ENCODE measurements at places on chromosomes 1 and 21. TPM values are rescaled to one million over a fixed set of nuclear protein-coding genes. Genes with fewer than 3 reads are reported as not detected.

EFNA3 gene
- 1.1 TPM for polyA plus RNA-seq

SLC6A9 gene
- polyA plus RNA-seq = 1.0 TPM

MX1 gene
- polyA plus RNA-seq = 12.7 TPM

RHD gene
- 0.16 TPM for polyA plus RNA-seq

GJA5 gene
- polyA plus RNA-seq = 57.1 TPM

KLHDC9 gene
- polyA plus RNA-seq = 5.1 TPM

C1QB gene
- polyA plus RNA-seq = 53.5 TPM

LRRC8C gene
- polyA plus RNA-seq = 3.6 TPM

PLA2G2C gene
- polyA plus RNA-seq = 0.02 TPM

C4BPB gene
- polyA plus RNA-seq = 0.05 TPM

CYP4B1 gene
- polyA plus RNA-seq = 7.5 TPM

DLGAP3 gene
- 0.05 TPM for polyA plus RNA-seq

SLC5A9 gene
- polyA plus RNA-seq = 0.11 TPM

UBXN10 gene
- polyA plus RNA-seq = 3.2 TPM

ASCL5 gene
- polyA plus RNA-seq = not detected

CDC7 gene
- 0.50 TPM for polyA plus RNA-seq

EPHB2 gene
- 1.2 TPM for polyA plus RNA-seq

IARS2 gene
- polyA plus RNA-seq = 43.3 TPM

OR2L5 gene
- not detected for polyA plus RNA-seq

Measured in right cardiac atrium (tissue), 5 donors.